ENCODE measurements at places on chromosomes 1 and 21.

GRCh38 chr1:177646757-177647730, 322.8 kb downstream of the SEC16B start:
- no peaks in the 10 kb centered on the region for H3K27me3 ChIP-seq
- H3K4me1 ChIP-seq, result no peaks in the 10 kb centered on the region
- H3K36me3 ChIP-seq, result no peaks in the 10 kb centered on the region
- H3K4me3 ChIP-seq, result no peak overlapping the region

- H3K27me3 ChIP-seq, result no peaks in the 10 kb centered on the region
- H3K4me3 ChIP-seq, result peak overlapping the region; percentile 60
- peak; percentile 71 for DNase-seq
- peaks cover 9% of the 10 kb centered on the region for H3K4me1 ChIP-seq
Observed at GRCh38 chr21:37220433-37220980, 46.6 kb downstream of the VPS26C start.

DNA sequence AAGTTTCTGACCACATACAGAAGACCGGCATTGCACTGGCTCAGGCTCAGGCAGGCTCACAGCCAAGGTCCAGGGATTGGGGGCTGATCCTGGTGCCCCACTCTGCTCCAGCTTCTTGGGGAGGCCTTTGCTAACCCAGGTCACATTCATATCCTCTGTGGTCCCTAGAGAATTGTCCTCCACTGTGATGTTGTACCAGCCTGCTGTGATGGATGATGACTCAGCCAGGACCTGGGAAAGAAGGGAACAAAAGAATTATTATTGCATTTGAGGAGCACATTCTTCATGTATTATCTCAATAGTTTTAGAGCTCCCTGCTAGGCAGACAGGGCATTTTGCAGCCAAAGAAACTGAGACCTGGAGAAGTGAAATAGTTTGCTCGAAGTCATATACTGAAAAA, 114.3 kb upstream of the ETV3 start:
- no peak overlapping the region for H3K27ac ChIP-seq
- H3K36me3 ChIP-seq, result no peaks in the 10 kb centered on the region
- no peak overlapping the region for H3K4me3 ChIP-seq
- H3K27me3 ChIP-seq, result no peaks in the 10 kb centered on the region
- no peaks in the 10 kb centered on the region for H3K4me1 ChIP-seq
- DNase-seq, result no peak

DNA sequence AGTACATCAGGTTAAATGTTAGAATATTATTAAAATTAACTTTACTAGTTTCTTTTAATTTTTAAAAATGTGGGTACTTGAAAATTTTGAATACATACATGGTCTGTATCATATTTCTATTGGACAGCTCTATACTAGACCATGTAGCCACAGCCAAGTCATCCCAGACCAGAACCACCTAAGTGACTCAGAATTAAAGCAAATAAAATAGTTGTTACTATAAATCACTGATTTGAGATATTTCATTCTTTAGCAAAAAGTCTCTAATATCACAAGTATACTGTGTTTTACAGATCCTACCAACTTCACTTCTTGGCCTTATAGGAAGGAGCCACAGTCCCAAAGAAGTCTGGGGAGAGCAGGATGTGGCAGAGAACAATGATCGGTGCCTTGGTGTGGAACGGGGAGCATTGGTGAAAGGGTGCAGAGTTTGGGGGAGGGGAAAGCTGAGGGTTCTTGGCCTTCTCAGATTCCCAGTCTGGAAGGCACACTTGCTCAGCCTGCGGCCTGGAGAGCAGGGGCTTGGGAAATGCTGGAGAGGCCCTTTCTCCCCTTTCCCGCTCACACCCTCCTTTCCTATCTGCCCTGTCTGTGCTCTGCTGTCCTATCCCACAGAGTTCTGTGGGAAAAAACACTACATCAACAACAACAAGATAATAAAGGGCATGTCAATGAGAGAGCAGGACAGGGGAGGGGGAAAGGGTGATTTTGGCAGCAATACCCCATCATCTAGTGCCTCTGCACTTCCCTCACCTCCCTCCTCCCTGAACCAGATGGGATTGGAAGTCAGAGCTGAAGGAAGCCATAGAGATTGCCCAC, 122.1 kb downstream of the NGF start:
- no peak overlapping the region for H3K4me3 ChIP-seq
- no peaks in the 10 kb centered on the region for H3K36me3 ChIP-seq
- H3K27me3 ChIP-seq, result no peaks in the 10 kb centered on the region
- no peaks in the 10 kb centered on the region for H3K4me1 ChIP-seq

- no peaks in the 10 kb centered on the region for H3K27me3 ChIP-seq
- H3K4me3 ChIP-seq, result no peak overlapping the region
- H3K36me3 ChIP-seq, result no peaks in the 10 kb centered on the region
- H3K4me1 ChIP-seq, result peaks cover 26% of the 10 kb centered on the region
Observed at GRCh38 chr1:1345860-1346500, 3.2 kb downstream of the DVL1 start.

DNA sequence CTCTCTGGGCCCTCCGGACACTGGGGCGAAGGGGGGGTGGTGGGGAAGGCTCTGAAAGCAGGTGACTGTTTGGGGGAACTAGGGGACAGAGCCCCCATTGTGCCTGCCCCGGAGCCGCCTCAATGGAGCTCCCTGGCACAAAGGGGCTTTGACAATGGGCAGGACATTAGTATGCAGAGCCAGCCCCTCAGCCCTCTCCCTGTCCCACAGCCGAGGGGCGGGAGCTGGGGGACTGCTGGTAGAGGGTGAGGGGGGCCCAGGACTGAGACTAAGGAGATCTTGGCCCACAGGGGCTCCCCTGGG, 7.8 kb downstream of the KCNJ10 start:
- H3K4me3 ChIP-seq, result no peak overlapping the region
- no peaks in the 10 kb centered on the region for H3K4me1 ChIP-seq
- no peaks in the 10 kb centered on the region for H3K36me3 ChIP-seq

- H3K36me3 ChIP-seq, result no peaks in the 10 kb centered on the region
- no peak overlapping the region for H3K27ac ChIP-seq
- DNase-seq, result no peak
- no peak overlapping the region for H3K4me3 ChIP-seq
- no peaks in the 10 kb centered on the region for H3K27me3 ChIP-seq
Observed at GRCh38 chr1:219151467-219151866, 22.2 kb upstream of the LYPLAL1 start.

GRCh38 chr1:93840956-93841482, 38.0 kb downstream of the DNTTIP2 start:
- H3K27ac ChIP-seq, result no peak overlapping the region
- peaks cover 26% of the 10 kb centered on the region for H3K4me1 ChIP-seq
- no peaks in the 10 kb centered on the region for H3K27me3 ChIP-seq
- no peak for DNase-seq
- H3K4me3 ChIP-seq, result no peak overlapping the region

DNA sequence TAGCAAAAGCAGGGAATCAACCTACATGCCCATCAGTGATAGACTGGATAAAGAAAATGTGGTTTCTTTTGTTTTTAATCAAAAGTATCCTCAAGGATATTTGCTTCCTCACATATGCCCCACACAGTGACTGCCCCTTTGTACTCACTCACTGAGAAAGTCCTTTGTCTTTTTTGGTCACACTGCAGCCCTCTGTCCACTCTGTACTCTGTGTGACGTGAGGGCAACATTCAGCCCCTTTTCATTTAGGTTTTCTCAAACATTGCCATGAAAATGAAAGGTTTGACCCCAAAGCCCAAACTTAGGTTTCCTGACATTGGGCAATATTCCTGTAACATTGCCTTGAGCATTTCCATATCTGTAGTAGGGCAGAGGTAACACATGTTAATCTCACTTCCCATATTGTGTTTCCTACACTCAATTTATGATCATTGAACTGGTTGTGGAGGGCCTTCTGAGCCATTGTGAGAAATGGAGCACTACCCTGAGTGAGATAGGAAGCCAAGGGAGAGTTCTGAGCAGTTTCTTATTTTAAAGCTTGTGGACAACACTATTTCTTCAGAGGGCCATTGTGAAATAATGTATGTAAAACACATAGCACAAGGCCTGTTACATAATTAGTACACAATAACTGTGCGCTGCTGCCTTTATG, 501.9 kb upstream of the C1orf87 start:
- H3K4me1 ChIP-seq, result no peaks in the 10 kb centered on the region
- no peaks in the 10 kb centered on the region for H3K27me3 ChIP-seq
- H3K4me3 ChIP-seq, result no peak overlapping the region
- H3K36me3 ChIP-seq, result no peaks in the 10 kb centered on the region
- H3K27ac ChIP-seq, result no peak overlapping the region
- no peak for DNase-seq

DNA sequence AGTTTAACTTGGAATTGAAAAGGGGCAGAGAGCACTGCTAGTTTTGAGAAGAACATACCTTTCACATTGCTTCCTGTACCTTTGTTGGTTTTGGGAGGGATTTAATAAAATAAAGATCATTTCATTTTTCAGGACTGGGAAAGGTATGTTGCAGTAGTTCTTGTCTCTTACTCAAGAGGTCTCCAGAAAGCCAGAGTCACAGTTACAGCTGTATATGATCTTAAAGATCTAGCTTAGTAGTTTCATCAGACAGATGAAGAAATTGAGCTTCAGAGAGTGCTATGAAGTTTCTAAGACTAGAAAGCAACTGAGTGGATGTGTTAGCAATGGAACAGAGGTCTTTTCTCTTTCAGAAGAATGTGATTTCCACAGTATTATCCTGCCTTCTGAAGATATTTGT, 1.0 kb downstream of the OR10K2 start:
- H3K36me3 ChIP-seq, result no peaks in the 10 kb centered on the region
- DNase-seq, result no peak
- no peak overlapping the region for H3K4me3 ChIP-seq
- H3K27me3 ChIP-seq, result no peaks in the 10 kb centered on the region
- H3K4me1 ChIP-seq, result no peaks in the 10 kb centered on the region

- H3K27me3 ChIP-seq, result no peaks in the 10 kb centered on the region
- DNase-seq, result no peak
- peak overlapping the region; percentile 28 for H3K4me3 ChIP-seq
- no peaks in the 10 kb centered on the region for H3K36me3 ChIP-seq
Observed at GRCh38 chr1:61640531-61641530, 84.1 kb downstream of the TM2D1 start.

- H3K4me3 ChIP-seq, result no peak overlapping the region
- no peak for DNase-seq
- H3K27me3 ChIP-seq, result no peaks in the 10 kb centered on the region
- peak overlapping the region; percentile 14 for H3K27ac ChIP-seq
Observed at GRCh38 chr1:119674835-119675289, 26.8 kb upstream of the ZNF697 start.

- peaks cover 43% of the 10 kb centered on the region for H3K4me1 ChIP-seq
- no peaks in the 10 kb centered on the region for H3K27me3 ChIP-seq
- H3K4me3 ChIP-seq, result peak overlapping the region; percentile 77
- peak overlapping the region; percentile 96 for H3K27ac ChIP-seq
- no peaks in the 10 kb centered on the region for H3K36me3 ChIP-seq
Observed at GRCh38 chr1:231420959-231421545, 1.0 kb downstream of the EGLN1 start.

- no peaks in the 10 kb centered on the region for H3K4me1 ChIP-seq
- H3K27me3 ChIP-seq, result no peaks in the 10 kb centered on the region
- H3K27ac ChIP-seq, result no peak overlapping the region
- no peaks in the 10 kb centered on the region for H3K36me3 ChIP-seq
- no peak for DNase-seq
Observed at GRCh38 chr1:146032631-146033219, 11.2 kb upstream of the HJV start.

- H3K36me3 ChIP-seq, result no peaks in the 10 kb centered on the region
- no peak overlapping the region for H3K27ac ChIP-seq
- no peak for DNase-seq
- H3K4me3 ChIP-seq, result no peak overlapping the region
Observed at GRCh38 chr1:68815632-68816031, 318.8 kb upstream of the DEPDC1 start.

DNA sequence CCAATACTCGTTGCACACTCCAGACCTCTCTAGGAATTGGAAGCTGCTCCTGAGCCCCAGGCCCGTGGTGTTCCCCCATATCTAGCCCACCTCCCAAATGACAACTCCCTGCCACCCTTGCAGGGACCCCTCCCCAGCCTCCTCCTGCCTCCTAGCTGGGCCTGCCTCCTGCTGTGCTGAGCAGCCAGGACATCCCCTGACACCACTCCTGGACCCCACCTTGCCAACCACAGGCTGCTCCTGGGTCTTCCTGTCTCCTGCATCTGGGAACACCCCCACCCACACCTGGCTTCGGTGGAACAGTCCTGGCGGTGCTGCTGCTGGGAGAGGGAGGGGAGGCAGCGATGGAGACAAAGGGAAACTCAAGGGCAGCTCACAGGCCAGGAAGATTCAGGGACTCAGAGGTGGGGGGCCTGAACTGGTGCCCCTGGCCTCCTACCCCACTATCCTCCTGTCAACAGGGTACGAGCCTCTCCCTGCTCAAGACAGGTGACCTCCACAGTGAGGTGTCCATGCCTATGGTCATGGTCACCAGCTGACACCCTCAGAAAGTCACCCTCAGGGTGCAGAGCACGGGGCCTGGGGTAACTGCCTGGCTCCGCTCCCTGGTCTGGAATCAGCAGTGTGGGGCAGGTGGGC, 81.2 kb downstream of the RIPK4 start:
- no peaks in the 10 kb centered on the region for H3K4me1 ChIP-seq
- no peak overlapping the region for H3K27ac ChIP-seq
- DNase-seq, result no peak
- H3K4me3 ChIP-seq, result no peak overlapping the region
- no peaks in the 10 kb centered on the region for H3K27me3 ChIP-seq

DNA sequence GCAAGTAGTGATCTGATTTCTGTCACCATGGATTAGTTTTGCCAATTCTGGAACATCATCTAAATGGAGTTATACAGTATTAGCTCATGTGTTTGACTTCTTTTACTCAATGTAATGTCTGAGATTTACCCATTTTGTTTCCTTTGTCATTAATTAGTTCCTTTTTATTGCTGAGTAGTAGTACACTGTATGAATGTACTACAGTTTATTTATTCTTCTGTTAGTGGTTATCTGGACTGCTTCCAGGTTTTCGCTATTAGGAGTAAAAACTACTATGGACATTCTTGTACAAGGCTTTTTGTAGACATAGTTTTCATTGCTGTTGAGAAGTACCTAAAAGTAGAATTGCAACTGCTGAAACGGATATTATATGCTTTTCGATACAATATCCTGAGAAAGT, 14.1 kb downstream of the SUCO start:
- no peaks in the 10 kb centered on the region for H3K27me3 ChIP-seq
- no peaks in the 10 kb centered on the region for H3K36me3 ChIP-seq
- H3K4me1 ChIP-seq, result peaks cover 23% of the 10 kb centered on the region
- no peak overlapping the region for H3K27ac ChIP-seq
- no peak for DNase-seq

GRCh38 chr1:33685256-33685655, 178.6 kb upstream of the HMGB4 start:
- no peak overlapping the region for H3K27ac ChIP-seq
- H3K4me3 ChIP-seq, result no peak overlapping the region
- H3K27me3 ChIP-seq, result peaks cover 8% of the 10 kb centered on the region
- no peaks in the 10 kb centered on the region for H3K36me3 ChIP-seq
